ENCODE measurements at places on chromosomes 6 and 20.

- no peak for DNase-seq
These were observed 42.0 kb upstream of the KIF16B start for GRCh38 chr20:16615199-16615598.

- peak; percentile 55 for DNase-seq
These were observed 34.0 kb downstream of the TRERF1 start for GRCh38 chr6:42417641-42418112.

GRCh38 chr6:75126518-75126917, 79.3 kb downstream of the COL12A1 start:
- DNase-seq = no peak

DNA sequence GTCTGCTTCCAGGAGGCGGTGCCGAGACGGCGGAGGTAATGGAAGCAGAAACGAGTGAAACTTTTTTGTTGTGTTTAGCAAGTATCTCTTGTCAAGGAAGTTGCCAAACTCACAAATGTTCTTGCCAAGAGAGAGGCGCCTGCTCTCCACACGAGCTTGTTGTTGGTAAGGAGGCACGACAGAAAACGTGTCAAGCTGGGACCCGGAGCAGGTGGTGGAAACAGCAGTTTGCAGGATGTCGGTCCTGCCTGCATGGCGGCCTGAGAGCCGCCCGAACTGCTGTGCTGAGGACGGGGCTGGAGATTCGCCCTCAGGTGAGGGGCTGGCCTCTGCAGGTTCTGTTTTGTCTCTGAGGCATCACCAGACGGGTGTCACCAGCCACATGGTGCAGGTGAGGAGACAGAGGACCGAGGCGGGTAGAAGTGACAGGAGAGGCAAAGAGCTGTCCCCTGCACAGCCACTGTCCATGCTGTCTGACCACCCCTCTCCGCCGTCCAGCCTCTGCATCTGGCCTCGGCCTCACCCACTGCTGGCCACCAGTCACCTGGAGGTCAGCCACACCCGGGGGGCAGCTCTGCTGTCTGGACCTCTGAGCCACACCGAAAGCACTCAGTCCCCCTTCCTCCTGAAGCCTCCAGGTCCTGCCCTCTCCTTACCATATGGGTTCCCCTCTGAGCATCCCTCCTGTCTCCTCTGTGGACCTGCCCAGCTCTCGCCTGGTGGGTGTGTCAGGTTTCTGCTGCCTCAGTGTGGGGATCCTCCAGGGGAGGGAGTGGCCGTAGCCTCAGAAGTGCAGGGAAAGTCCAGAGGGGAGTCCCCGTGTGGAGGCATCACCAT, 261.5 kb downstream of the TAF4 start:
- no peak for DNase-seq

- DNase-seq = no peak
These were observed 66.4 kb downstream of the PHF20 start for GRCh38 chr20:35838205-35838604.

- peak; percentile 65 for DNase-seq
These were observed 35.3 kb downstream of the TOX2 start for GRCh38 chr20:43949741-43950618.

DNA sequence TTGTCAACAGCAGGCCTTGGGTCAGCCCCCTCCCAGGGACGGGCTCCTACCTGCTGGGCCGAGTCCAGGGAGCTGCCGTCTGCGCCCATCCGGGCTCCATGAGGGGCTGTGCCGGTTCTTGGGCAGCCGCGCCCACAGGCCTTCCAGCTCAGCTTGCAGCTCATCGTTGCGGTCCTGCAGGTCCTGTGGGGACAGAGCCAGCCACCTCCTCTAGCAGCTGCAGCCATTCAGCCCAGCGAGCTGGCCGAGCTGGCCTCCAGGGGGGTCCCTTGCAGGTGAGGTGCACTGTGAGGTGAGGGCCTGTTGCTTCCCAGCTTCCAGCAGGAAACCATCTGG, 74.4 kb downstream of the GINS1 start:
- DNase-seq = no peak

DNA sequence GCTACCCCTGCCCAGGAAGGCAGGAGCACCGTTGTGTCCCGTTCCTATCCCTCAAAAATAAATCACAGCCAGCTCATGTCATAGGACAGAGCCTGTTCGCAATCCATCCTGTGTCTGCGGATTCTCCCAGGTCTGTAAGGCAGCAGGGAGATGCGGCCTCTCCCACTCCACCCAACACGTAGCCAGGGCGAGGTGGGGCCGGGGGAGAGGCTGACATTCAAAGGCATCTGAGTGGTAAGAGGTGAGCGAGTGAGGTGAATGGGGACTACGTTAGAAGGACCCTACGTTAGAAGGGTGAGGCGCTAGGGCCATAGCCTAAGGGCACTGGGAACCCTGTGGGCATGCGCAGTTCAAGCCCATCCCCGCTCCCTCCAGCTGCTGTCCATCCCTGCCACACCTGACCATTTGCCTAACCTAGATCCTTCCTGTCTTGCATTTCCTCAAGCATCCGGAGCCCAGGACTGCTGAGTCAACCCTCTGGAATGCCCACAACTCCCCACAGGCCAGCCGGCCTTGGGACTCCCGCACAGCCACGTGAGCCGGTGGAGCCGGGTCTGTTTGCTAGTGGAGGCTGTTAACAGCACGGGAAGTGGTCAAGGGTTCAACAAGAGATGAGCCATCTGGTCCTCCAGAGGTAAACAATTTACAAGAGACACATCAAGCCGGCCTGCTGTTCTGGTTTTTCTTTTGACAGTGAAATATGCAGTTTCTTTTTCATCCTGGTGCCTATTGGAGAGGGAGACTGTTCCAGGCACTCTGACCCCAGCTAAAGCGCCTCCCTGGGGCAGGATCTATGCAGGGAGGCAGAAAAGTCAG, 45.9 kb downstream of the RIPOR3 start:
- DNase-seq = no peak

GRCh38 chr6:13729891-13730290, 18.3 kb upstream of the RANBP9 start:
- DNase-seq = no peak

DNA sequence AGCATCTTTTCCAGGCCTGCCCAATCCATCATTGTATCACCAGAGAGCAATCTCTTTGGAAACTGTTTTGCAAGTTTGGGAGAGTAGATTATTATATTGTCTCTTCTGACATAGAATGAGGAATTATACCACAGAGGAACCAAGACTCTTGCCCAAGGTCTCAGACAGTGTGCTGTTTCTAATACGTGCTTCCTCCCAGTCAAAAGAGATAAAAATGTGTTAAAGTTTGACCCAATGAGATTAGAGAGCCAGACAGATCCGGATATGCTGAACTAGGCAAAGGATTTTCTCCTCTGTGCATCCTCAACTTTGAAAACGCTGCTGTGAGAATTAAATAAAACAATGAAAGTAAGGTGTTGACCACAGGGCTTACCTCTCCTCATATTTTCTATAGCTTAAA, 18.6 kb upstream of the NT5E start:
- DNase-seq = no peak

- no peak for DNase-seq
These were observed 36.5 kb downstream of the GJA10 start for GRCh38 chr6:89930789-89931188.

GRCh38 chr6:146194434-146194833, 165.6 kb downstream of the GRM1 start:
- DNase-seq = no peak

DNA sequence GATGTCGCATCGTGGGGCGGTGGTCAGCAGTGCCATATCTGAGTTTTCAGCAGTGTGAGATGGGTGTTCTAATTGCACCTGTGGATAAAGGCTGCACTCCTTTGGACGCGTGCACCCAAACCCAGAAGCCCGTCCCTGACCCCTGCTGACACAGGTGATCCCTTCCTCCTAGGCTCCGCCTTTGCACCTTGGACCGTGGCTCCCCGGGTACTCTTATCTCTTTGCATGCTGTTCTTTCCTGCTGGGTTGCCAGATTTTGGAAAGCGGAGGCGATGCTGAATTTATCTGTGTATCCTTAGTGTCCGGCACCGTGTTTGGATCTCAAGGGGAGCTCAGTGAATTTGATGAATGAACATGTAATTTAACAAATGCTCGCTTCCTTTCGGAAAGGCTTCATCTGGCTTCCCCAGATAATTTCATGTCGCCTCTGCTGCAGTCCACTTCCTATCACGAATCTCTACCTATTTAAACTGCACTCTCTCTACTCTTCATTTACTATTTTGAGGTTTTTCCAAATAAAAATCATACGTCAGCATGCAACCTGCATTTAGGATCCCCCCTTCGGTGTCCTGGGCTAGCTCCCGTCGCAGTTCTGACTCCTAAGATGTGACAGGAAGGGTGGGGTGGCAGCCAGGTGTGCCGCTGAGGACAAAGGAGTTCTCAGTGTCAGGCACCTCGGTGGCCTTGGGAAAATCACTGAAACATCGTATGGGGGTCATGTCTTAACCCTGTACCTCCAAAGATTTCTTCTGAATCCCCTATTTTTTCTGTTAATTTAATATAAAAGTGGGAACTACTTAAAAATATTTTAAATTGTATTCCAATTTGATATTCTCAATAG, 753 bp upstream of the PERP start:
- DNase-seq = no peak

- no peak for DNase-seq
These were observed at the start of gene HIVEP1 for GRCh38 chr6:12012038-12012557. HIVEP1 (plus strand) TSS chr6:12012312; CDS start chr6:12015629, 3,317 bp downstream.

DNA sequence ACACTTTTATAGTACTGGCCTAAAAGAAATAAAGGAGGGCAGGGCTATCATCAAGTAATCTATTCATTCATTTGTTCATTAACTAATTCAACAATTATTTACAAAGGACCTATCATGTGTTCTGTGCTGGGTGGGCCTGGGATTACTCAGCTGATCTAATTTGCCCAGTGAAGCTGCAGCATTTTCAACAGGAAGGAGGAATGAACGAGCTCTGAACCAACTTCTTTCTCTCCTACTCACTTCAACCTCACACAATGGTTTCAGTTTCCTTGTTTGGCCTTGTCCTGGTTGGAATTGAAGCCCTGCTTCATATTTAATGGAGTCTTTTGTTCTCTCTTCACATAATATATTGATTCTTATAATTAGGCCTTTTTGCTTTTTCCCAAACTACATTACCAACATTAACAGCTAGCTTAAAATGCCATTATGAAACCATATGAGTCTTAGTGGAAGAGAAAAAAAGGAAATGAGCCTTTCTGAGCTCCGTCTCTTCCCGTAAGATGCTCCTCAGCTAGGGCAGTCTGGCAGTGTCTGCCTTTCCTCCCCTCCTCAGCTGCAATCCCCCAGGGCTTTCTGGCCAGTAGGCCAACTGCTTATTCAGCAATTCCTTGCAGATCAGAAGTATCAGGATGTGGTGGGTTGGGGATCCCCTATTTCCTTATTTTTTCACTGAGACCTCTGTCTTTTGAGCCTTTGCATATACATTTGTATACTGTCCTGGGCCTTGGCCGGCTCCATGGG, 79.4 kb upstream of the NRN1 start:
- DNase-seq = no peak

GRCh38 chr6:129233458-129234134, 350.7 kb downstream of the LAMA2 start:
- DNase-seq = no peak

- DNase-seq = peak; percentile 31
These were observed 70.0 kb downstream of the PTPN1 start for GRCh38 chr20:50580016-50580747.

DNA sequence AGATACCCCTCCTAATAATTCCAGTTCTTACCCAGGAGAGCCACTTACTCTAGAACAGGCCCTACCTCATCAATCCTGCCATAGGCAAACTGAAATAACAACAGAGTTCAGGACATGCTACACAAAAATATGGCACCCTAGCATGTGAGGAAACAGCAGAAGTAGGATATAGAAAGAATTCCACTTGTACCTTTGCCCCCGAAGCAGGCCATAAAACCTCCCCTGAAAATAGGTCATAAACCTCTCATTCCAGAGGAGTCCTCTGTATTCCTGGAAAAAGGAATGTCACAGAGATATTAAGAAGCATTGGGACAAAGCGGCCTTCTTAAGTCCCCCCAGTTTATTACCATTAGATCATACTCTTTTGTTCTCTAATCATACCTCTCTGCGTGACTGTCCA, 504.3 kb upstream of the MARCKS start:
- no peak for DNase-seq

GRCh38 chr6:136587527-136587926, 37.3 kb upstream of the MAP7 start:
- DNase-seq = no peak

GRCh38 chr6:35427851-35428321, 24.3 kb upstream of the FANCE start:
- no peak for DNase-seq

- DNase-seq = no peak
These were observed 85.9 kb downstream of the ADTRP start for GRCh38 chr6:11692451-11693376.

Measured in activated gamma-delta T cell treated with anti-CD3 and anti-CD28 coated beads, Interleukin-2, amount 50 U/mL, for 16 hours (primary cell).